ENCODE measurements at places on chromosomes 4 and X.

GRCh38 chr4:85569730-85570299, 94.9 kb downstream of the ARHGAP24 start:
- DNase-seq = no peak

DNA sequence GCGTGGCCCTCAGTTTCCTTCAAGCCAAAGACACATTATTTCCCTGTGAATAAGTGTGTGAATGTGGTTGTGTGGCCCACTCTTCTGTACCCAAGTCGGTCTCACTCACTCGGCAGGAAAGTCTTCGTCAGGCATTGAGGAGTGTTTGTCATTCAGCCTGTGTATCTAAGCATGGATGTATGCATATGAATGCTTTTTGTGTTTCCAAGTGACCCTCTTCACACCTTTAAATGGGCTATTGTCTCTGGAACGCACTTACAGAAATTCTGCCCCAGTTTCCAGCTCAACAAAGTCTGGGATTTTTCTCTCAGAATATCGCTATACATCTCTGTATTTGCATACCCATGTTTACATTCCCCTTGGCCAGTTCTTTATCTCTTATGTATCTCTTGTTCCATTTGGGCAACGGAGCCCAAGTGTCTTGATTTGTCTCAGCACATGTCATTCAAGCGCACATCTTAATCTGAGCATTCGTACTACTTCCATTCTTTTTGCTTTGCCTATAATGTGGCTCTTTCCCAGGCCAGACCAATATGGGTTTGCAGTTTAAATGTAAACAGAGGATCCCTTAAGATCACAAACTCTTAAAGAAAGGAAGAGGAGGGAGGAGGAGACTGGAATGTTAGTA, 4.8 kb downstream of the BCOR start:
- no peak for DNase-seq

DNA sequence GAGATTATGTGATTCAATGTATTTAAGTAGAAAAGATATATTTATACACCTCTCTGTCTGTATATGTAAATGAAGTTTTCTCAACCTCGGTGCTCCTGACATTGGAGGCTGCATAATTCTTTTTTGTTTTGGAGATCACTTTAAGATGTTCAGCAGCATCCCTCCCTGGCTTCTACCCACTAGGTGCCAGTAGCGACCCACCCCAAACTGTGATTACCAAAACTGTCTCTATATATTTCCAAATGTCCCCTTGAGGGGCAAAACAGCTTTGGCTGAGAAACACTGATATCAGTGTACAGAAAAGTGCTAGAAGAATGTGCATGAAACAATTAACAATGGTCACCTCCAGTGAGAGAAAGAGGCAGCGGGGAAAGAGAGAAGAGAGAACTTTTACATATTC, 51.2 kb downstream of the DCX start:
- peak; percentile 9 for DNase-seq

- peak; percentile 34 for DNase-seq
These were observed 750.2 kb upstream of the HS3ST1 start for GRCh38 chr4:12178614-12179610.

- DNase-seq = no peak
These were observed 816.1 kb downstream of the CCSER1 start for GRCh38 chr4:90943311-90943710.

DNA sequence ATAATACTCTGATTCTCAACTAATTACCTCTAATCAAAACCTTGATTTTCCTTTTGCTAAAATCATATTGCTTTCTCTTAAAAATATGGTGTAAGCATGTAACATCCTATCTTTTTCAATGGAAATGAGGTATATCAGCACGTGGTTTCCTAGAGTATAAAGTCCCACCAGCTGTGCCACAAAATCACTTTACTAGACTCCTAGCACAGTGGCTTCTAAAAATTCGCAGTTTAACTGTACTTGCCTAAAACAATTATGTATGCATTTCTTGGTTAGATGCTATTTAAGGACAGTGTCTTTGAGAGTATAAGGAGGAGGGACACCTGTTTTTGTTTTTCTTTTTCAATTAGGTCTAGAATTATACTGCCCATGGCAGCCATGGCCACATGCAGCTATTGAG, 62.8 kb downstream of the GK start:
- no peak for DNase-seq

DNA sequence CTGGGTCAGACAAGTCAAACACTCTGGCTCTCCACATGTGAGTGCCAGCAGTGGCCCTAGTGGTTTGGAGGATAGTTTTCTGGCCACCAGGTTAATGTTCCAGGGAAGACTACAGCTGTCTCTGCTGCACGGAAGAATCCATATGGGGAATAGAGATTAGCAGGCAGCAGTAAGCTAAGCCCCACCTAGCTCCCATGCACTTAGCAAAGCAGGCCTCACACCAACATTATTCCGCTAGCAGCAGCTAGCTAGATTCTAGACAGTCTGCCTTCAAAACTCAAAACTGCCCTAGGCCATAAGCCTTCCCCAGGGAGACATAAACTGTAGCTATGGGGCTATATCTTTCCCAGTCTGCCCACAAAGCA, 203.4 kb downstream of the CHIC1 start:
- DNase-seq = no peak

GRCh38 chr4:78642934-78643333, 91.4 kb downstream of the ANXA3 start:
- DNase-seq = no peak

- DNase-seq = no peak
These were observed 28.2 kb upstream of the SPARCL1 start for GRCh38 chr4:87557348-87557747.

GRCh38 chr4:86918539-86919072, 16.2 kb upstream of the AFF1 start:
- no peak for DNase-seq

- DNase-seq = peak; percentile 91
These were observed 300.5 kb downstream of the TRIML1 start for GRCh38 chr4:188439641-188440311.

DNA sequence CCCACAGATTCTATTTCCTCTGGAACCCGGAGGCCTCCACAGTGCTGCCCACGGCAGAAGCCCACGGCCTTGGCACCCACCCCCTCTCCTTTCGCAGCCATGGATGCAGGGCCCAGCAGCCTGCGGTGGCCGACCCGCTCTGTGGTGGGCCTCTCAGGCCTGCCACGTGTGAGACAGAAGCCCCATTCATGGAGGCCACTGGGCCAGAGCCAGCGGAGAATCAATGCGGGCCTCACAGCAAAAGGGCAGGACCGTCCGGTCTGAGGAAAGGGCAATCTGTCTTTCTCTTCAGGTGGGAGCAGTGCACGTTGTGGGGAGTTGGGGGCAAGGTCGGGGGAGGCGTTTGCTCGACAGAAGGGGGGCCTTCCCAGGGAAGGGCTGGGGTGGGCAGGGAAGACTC, 8.4 kb upstream of the HAUS7 start:
- no peak for DNase-seq

- no peak for DNase-seq
These were observed 83.5 kb upstream of the LIMCH1 start for GRCh38 chr4:41454423-41454822.

- DNase-seq = peak; percentile 35
These were observed 40.5 kb downstream of the ANXA5 start for GRCh38 chr4:121656269-121656641.

DNA sequence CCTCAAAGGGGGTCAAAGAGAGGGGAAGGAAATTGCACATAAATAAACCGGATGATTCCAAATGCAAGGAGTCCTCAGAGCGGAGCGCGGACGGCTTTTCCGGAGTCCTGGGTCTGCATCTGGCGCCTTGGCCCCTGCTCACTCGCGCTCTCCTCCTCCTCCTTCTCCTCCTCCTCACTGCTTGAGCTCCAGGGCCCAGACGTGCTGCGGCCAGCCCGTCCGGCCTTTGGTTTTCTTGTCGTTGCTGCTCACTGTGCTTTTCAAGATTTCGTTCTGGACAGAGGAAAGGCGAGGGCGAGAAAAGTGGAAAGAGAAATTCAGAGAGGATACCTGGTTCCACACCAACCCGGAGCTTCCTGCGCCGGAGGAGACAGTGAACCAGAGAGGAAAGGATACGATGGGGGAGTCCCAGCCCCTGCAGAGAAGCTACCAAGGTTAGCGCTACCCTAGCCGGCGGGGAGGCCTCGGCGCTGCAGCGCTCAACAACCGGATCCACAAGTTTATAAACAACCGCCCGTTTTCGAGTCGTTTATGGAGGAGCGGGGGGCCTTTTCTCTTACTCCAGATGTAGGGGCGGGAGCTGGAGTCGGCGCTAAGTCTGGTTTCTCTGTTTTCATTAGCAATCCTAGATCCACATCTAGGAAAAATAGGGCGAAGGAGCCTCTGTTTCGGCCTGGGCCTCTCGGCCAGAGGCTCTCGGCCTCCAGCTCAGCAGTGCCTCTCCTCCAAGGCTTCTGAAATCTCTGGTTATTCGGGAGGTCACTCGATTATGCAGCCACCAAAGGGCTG, 2.7 kb downstream of the HAND2 start:
- DNase-seq = no peak

- DNase-seq = no peak
These were observed 152.7 kb upstream of the FTHL17 start for GRCh38 chrX:31224381-31225012.

DNA sequence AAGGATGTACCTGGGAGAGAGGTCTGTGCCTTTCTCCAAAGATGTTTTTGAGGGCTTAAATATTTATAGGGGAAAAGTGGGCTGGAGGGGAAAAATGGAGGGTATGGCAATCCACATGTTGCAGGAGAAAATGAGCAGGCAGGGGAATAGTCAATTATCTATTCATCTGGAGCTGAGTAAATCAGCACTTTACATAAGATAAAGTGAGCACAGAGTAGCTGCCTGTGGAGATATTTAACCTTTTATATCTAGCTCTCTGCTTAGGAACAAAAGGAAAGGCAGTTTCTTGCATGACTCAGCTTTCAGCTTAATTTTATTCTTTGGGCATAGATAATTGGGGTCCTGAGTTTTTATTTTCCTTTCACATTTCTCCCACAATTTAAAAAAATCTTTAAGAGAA, 93.6 kb upstream of the NPY2R start:
- no peak for DNase-seq

DNA sequence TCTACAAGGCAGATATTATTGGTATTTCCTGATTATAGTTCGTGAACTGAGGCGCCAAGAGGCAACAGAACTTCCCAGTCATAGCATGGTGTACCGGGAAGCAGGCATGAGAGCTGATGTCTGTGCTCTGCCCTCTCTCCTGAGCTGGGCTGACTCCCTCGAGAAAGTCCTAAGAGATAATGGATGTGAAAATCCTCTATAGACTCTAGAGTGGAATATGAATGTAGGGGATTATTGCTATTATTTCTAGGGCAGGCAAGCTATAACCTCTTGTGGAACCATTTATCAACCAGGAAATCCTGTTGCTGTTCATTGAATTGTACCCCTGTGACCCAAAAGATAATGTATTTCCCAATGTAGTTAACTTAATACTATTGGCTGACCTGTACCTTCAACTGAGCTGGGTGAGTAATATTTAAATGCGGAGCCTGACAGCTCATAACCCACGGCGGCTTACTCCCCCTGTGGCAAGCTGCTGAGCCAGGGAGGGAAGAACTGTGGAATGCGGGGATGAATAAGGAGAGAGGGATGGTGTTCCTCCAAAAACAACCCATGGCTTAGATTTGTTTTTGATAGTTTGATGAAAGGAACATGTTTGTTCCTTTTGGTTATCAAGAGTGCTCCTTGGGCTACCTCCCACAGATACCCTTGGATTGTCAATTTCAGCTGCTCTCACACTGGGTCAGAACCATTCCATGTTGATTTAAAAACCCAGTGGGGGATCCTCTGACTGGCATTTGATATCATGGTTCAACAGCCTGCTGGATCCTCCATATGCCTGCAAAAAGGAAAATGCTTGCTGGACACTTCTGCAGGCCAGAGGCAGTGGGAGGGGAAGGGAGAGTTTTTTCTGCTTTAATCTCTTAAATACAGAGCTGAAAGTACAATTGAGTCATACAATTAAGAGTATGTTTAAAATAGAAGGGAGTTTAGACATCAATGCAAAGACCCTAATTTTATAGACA, 339.0 kb upstream of the BOD1L1 start:
- no peak for DNase-seq

DNA sequence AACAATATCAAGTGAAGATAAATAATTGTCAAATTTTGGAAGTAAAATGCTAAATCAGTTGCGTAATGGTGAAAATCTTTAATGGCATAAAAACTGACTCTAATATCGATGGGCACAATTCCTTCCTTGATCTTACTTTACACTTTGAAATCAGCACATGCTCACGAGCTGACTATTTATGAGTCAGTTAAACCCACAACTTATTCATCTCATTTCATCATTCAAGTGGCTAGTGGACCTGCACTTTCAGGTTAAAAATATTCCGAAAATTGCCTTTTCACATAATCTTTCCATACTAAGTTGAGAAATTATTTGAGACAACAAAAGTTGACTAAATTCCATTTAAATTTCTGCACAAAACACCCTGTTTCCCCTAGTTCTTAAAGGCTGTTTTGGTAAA, 582.1 kb upstream of the TENM3 start:
- DNase-seq = no peak

DNA sequence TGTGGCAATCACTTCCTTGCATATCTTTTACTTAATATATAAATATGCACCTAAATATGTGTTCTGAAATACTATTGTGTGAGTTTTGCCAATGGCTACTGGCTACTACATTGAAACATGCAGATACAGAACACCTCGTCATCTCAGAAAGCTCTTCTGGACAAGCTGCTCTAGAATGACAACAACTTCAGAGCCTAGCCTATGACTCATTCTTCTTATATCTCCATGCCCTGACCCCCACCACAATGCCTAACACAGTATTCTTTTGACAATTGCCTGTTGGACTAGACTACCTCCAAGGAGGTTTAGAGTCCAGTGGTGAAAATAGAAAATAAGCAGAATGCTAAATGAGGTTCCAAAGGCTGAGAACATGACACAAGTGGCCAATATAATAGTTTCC, 17.6 kb upstream of the DMP1 start:
- DNase-seq = no peak

DNA sequence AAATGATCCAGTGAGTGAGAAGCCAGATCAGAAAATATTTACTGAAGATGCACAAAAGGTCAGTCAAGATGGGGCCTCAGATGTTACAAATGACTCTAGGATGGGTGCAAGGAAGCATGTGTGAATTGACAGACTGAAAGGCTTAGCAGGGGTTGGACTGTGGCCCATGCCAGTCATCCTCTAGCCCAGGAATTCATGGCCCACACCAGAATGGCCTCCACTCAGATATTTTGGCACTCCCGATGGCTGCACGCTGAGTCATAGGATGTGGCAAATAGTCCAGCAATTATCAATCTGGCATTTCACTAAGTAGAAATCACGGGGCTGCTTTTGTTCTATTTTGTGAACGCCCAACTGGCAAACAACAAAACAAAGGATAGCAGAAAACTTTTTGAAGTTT, 406.5 kb downstream of the IQCM start:
- no peak for DNase-seq

Data from NCI-H1105 treated with DMSO at 0.1 percent for 48 hours (cell line).